ENCODE measurements at places on chromosomes 5 and 9. TPM values are rescaled to one million over a fixed set of nuclear protein-coding genes. Genes with fewer than 3 reads are reported as not detected.

- no peaks in the 10 kb centered on the region for H3K4me1 ChIP-seq
- no peaks in the 10 kb centered on the region for H3K27me3 ChIP-seq
- no peak overlapping the region for H3K4me3 ChIP-seq
- no peak overlapping the region for H3K27ac ChIP-seq
Measured at GRCh38 chr9:19699756-19700155, 89.1 kb downstream of the SLC24A2 start.

GRCh38 chr5:56987171-56987570 lies 35.2 kb upstream of the MIER3 start:
- DNase-seq = no peak
- H3K4me3 ChIP-seq = no peak overlapping the region
- no peaks in the 10 kb centered on the region for H3K4me1 ChIP-seq
- no peaks in the 10 kb centered on the region for H3K27me3 ChIP-seq
- H3K36me3 ChIP-seq = no peaks in the 10 kb centered on the region

DNA sequence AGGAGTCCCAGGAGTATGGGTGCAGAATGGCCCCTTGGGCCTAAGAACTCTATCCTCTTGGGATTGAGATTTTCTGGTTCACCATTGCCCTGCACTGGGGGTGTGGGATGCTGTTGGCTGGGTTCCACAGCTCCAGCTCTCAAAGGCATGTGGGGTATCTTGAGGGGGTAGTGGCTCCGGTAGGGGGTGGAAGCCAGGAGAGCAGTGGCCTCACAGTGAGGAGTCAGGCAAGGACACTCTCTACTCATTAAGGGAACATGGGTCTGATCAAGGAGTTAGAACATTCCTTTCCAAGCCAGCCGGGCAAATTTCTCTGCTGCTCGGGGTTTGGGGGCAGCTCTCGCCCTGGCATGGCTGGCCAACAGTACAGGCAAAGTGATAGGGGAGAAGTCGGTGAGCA lies 33.0 kb downstream of the LARP1 start:
- H3K27ac ChIP-seq = peak overlapping the region; percentile 37
- H3K4me3 ChIP-seq = no peak overlapping the region
- peaks cover 45% of the 10 kb centered on the region for H3K4me1 ChIP-seq
- DNase-seq = peak; percentile 44

IL33 gene
- 33.9 TPM for total RNA-seq

DNA sequence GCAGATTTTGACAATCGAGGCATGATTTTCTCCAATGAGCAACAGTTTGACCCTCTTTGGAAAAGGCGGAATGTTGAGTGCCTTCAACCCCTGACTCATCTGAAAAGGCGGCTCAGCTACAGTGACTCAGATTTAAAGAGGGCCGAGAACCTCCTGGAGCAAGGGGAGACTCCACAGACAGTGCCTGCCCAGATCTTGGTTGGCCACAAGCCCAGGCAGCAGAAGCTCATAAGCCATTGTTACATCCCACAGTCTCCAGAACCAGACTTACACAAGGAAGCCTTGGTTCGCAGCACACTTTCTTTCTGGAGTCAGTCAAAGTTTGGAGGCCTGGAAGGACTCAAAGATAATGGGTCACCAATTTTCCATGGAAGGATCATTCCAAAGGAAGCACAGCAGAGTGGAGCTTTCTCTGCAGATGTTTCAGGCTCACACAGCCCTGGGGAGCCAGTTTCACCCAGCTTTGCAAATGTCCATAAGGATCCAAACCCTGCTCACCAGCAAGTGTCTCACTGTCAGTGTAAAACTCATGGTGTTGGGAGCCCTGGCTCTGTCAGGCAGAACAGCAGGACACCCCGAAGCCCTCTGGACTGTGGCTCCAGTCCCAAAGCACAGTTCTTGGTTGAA lies 13.6 kb downstream of the PTPDC1 start:
- H3K36me3 ChIP-seq = no peaks in the 10 kb centered on the region
- no peak overlapping the region for H3K27ac ChIP-seq

DNA sequence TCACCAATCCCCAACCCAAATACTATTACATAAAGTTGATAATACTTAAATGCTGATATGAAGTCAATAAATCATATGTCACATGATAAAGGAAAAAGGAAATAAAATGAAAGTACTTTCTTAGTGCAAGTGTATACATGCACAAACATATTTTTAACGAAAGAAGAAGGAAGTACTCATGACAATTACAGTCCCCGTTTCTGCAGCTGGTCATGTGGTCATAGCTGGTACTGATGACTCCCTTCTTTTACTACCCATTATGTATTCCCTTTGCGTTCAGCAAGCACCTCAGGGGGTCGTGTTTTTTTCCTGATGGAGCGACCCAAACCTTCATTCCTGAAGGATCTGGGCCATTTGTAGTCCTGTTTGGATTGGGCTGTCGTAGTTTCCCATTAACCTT lies 27.3 kb downstream of the CENPP start:
- no peaks in the 10 kb centered on the region for H3K36me3 ChIP-seq
- DNase-seq = no peak
- H3K4me3 ChIP-seq = no peak overlapping the region
- H3K27me3 ChIP-seq = no peaks in the 10 kb centered on the region
- no peaks in the 10 kb centered on the region for H3K4me1 ChIP-seq

IRF1 gene
- total RNA-seq = 49.7 TPM

DNA sequence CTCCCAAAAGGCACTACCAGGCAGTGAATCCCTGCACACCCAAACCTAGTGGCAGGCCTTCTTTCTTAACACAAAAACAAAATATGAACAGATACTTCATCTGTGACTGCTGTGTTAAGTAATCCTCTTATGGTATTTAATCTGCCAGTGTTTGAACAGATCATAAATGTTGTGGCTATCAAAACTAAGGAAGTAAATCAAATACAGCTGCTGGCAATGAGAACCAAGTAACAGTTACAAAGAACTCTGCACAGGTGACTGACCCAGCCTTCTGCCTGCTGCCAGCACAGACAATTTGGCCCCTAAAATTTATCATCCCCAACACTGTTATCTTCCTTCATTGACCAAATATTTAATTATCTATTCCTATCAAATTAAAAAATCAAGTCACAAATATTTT lies 78.0 kb downstream of the GNAQ start:
- peak overlapping the region; percentile 18 for H3K27ac ChIP-seq
- H3K27me3 ChIP-seq = no peaks in the 10 kb centered on the region
- no peaks in the 10 kb centered on the region for H3K36me3 ChIP-seq
- DNase-seq = no peak

DNA sequence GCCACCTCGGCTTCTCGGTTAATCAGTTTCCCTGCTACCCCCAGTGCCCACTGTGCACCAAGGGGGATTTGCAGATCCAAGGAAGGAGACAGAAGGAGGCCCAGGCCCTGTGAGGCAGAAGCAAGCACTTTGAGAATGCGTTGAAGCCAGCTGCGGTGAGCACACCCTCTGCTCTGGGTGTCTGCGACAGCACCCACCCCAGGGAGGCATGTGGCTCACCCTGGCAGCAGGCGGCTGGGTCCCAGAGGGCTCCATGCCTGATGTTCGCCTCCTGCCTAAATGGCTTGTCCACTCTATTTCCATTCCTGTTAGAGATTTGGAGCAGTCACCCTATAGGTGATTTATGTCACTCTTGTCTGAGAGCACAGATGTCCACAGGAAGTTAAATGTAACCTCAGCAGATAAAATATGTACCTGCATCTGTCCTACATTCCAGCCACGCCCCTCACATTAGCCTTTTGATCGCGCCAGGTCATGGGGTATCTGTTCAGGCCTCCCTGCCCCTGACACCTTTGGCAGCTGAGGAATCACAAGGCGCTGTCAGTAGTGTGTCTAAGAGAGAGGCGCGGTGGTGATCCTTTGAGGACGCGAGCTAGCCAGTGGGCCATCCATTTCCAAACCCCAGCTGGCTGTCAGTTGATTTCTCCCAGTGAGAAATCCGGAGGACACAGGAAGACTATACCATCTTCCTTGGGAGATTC lies 28.1 kb downstream of the PTGES2 start:
- DNase-seq = peak; percentile 48
- peak overlapping the region; percentile 99 for H3K27ac ChIP-seq

DNA sequence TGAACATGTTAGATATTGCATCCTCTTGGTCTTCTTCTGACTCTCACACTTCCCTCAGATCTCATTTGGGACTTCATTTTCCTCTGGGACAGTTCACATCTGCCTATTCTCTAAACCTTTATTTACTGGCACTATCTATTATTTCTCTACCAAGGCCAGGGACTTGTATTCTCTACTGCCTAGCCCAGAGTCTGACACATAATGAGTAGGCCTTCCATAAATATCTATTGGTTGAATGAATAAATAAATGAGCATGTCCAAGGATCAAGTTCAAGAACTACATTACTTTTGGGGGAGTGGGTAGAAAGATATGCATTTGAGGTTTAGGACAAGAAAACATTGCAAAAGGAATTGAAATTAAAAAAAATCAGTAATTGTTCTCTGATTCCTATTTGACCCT lies 250.3 kb downstream of the TRIM32 start:
- H3K4me1 ChIP-seq = no peaks in the 10 kb centered on the region
- no peaks in the 10 kb centered on the region for H3K36me3 ChIP-seq
- no peak overlapping the region for H3K27ac ChIP-seq
- no peak overlapping the region for H3K4me3 ChIP-seq

DNA sequence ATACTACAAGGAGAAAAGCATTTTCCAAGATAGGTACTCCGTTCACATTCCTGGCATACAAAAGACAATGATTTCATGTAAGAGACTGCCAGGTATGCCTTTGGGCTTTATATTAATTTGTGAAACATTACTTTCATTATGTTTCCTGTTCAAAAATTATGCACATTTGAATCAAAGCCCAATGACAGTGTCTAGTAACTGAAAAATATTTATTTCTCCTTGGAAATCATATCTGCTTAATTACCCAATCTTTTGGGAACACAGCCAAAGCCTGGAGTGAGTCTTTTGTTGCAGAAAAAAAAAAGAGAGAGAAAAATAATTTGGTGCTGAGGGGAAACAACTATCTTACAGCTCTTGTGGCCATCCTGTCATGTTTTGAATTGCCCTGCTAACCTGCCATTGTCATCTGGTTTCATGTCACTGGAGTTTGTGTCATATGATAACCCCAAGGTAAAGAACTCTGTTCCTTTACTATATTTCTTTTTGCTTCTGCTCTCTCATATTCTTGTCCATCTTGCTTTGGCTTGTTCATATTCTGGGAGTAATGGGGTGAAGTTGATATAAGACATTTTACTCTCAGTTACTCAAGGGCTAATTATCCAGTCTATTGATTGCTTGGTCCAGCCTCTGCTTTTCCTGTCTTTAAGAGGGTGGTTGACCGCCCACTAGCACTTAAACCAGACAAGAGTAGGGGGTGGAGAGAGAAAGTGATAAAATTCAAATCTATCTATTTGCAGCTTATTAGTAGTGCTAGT lies 238.3 kb upstream of the NUDT12 start:
- no peaks in the 10 kb centered on the region for H3K27me3 ChIP-seq

GRCh38 chr5:157506981-157507780 lies 47.2 kb downstream of the NIPAL4 start:
- H3K4me3 ChIP-seq = no peak overlapping the region
- peaks cover 16% of the 10 kb centered on the region for H3K4me1 ChIP-seq
- no peaks in the 10 kb centered on the region for H3K36me3 ChIP-seq
- no peak for DNase-seq

GRCh38 chr9:31135567-31135966 lies 1248.9 kb upstream of the ACO1 start:
- no peak overlapping the region for H3K27ac ChIP-seq
- no peak for DNase-seq
- H3K36me3 ChIP-seq = no peaks in the 10 kb centered on the region
- no peaks in the 10 kb centered on the region for H3K27me3 ChIP-seq
- no peaks in the 10 kb centered on the region for H3K4me1 ChIP-seq
- no peak overlapping the region for H3K4me3 ChIP-seq

KLF4 gene
- 56.6 TPM for total RNA-seq

- H3K27ac ChIP-seq = no peak overlapping the region
- no peak for DNase-seq
- no peaks in the 10 kb centered on the region for H3K27me3 ChIP-seq
- no peaks in the 10 kb centered on the region for H3K4me1 ChIP-seq
- H3K4me3 ChIP-seq = no peak overlapping the region
- no peaks in the 10 kb centered on the region for H3K36me3 ChIP-seq
Measured at GRCh38 chr5:98066910-98067309, 706.6 kb upstream of the RGMB start.

GRCh38 chr5:64666078-64666477 lies 24.2 kb upstream of the SHISAL2B start:
- no peaks in the 10 kb centered on the region for H3K36me3 ChIP-seq
- DNase-seq = no peak
- H3K4me3 ChIP-seq = no peak overlapping the region
- H3K4me1 ChIP-seq = no peaks in the 10 kb centered on the region
- H3K27me3 ChIP-seq = no peaks in the 10 kb centered on the region

HSD17B4 gene
- 334 TPM for total RNA-seq

DNA sequence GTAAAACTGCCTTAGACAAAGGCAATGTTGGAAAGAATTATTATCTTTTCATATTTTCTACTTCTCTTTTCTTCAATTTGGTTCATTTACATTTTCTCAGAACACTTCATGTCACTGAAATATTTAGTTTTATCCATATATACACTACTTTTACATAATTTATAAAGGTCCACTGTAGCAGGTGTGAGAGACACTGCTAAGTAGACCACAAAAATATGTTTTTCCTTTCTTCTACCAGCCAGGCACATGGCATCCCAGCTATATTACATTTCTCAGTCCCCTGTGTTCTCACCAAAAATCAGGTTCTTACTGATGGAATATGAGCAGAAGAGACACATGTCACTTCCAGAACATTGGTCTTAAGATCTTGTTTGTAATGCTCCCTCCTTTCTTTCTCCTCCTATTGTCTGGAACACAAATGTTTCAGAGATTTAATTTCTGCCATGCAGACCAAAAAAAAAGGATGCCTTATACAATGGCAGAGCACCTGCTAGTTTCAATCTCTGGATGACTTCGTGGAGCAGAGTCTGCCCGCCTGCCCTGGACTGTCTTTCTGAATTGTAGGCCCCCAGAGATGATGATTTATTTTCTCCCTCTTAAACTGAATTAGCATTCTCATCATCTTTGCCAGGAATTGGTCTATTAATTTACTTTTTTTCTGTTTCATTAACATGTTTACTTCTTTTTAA lies 125.4 kb upstream of the ACOT12 start:
- no peak overlapping the region for H3K4me3 ChIP-seq
- no peak overlapping the region for H3K27ac ChIP-seq
- no peaks in the 10 kb centered on the region for H3K27me3 ChIP-seq
- H3K36me3 ChIP-seq = no peaks in the 10 kb centered on the region

GRCh38 chr5:132150565-132150964 lies 77.0 kb downstream of the CSF2 start:
- H3K27me3 ChIP-seq = no peaks in the 10 kb centered on the region
- H3K36me3 ChIP-seq = no peaks in the 10 kb centered on the region
- no peak overlapping the region for H3K4me3 ChIP-seq
- DNase-seq = no peak
- H3K4me1 ChIP-seq = no peaks in the 10 kb centered on the region

GRCh38 chr5:14745753-14746152 lies 81.2 kb downstream of the OTULIN start:
- H3K4me1 ChIP-seq = no peaks in the 10 kb centered on the region
- no peak overlapping the region for H3K4me3 ChIP-seq
- DNase-seq = no peak
- no peaks in the 10 kb centered on the region for H3K27me3 ChIP-seq
- no peak overlapping the region for H3K27ac ChIP-seq

GRCh38 chr5:120260651-120261050 lies 203.4 kb upstream of the PRR16 start:
- no peak overlapping the region for H3K27ac ChIP-seq
- H3K4me1 ChIP-seq = no peaks in the 10 kb centered on the region
- H3K27me3 ChIP-seq = no peaks in the 10 kb centered on the region
- H3K4me3 ChIP-seq = no peak overlapping the region

GRCh38 chr9:86983249-86983619 lies 35.9 kb upstream of the GAS1 start:
- DNase-seq = no peak
- H3K36me3 ChIP-seq = no peaks in the 10 kb centered on the region
- H3K4me1 ChIP-seq = peaks cover 15% of the 10 kb centered on the region
- no peak overlapping the region for H3K27ac ChIP-seq
- H3K4me3 ChIP-seq = no peak overlapping the region
